Calu3 (cell line): ENCODE measurements at places on chromosomes 5 and 9.
A peak's percentile ranks its signal among the peaks of the same experiment; 100 is the strongest.

- DNase-seq: no peak
Observed at GRCh38 chr5:166086568-166086967, 2204.9 kb upstream of the WWC1 start.

GRCh38 chr5:111201705-111202104 is 22.5 kb upstream of the CAMK4 start:
- no peak for DNase-seq

DNA sequence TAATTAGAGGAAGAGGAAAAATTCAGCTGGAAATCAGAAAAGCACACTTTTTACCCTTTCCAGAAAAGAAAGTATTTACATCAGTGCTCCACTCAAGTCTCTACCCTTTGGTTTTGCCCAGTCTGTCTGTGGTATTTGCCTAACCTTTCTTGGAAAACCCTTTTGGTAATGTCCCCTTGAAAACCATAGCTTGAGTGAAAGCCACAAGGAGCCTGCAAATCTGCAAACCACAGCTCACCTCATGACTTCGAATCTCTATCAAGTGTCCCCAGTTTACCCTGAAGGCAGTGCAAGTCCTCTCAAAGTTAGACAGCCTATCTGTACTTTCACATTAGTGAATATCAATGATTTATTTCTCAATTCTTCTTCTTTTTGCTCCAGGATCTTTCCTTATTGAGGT is 162.1 kb upstream of the TSLP start:
- DNase-seq: no peak

DNA sequence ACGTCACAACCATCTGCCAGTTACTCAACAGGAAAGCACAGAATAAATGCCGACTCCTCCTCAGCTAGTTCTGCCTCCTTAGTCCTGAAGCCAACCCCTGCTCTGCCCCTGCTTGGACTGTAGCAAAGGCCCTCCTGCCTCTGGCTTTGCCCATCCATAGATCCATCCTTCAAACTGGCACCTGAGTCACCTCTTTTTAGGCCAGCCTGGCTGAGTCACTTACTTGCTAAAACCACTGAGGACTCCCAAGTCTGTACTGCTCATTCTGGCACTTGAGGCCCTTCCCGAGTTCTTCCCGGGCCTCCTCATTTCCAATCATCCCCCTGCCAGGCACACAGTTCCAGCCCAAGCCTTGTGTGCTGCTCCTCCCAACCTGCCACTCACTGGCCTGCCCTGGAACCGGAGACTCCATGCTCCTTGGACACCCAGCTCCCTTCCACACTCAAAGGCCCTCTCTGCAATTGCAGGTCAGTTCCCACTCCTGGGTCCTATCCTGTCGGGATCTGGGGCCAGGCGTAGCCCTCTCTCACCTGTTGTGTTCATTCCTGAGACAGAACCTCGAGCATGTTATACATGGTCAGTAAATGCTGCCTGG is 220.1 kb downstream of the DAB2IP start:
- DNase-seq: no peak

DNA sequence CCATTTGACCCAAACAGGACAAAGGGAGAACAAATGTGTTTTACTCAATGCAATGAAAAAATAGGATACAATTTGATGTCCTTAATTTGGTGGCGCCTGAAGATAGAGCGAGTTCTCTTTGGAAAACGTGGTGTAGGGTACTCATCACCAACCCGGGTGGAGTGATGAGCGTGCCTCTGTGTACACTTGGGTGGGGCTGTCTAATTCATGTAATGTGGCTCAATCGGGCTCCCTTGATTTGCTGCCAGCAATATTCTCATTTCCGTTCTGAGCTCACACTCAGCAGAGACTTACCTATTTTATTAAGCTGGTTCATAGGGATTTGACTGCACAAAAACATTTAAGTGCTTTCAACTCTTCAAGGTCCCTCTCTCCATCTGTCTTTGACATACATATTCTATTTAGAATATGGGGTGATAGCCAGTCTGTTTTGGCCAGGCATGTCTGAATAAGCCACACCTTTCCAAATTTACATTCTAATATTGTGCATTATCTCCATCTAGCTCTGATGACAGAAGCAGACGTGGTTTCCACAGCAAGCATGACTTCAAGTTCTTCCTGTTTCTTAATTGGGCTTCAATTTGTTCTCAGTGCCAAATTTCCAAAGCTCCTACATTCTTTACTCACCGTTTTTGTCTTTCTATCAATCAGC is 162.5 kb downstream of the IRX2 start:
- no peak for DNase-seq

- peak; percentile 35 for DNase-seq
Observed at GRCh38 chr5:82601077-82601476, 322.9 kb upstream of the RPS23 start.

- no peak for DNase-seq
Observed at GRCh38 chr5:151611127-151611775, 20.1 kb upstream of the FAT2 start.

GRCh38 chr5:179768326-179769085 is 25.3 kb upstream of the LTC4S start:
- no peak for DNase-seq

DNA sequence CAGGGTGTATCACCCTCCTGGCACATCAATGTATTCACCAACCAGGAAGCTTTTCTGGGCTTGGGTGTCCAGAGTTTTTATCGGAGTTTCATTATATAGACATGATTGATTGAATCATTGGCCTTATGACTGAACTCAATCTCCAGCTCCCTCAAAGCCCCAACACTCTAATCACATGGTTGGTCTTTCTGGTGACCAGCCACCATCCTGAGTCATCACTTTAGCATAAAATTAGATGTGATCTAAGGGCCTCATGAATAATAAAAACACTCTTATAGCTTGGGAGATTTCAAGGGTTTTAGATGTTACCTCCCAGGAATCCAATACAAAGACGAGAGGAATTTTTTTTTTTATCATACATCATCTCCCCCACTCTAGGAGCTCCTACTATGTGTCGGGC is 7.7 kb upstream of the PBX3 start:
- DNase-seq: no peak

GRCh38 chr5:176730815-176731475 is 79.4 kb upstream of the UNC5A start:
- no peak for DNase-seq

- DNase-seq: peak; percentile 50
Observed at GRCh38 chr5:150272531-150272930, 17.0 kb downstream of the CAMK2A start.

GRCh38 chr5:160641405-160641804 is 210.6 kb downstream of the ATP10B start:
- no peak for DNase-seq

- no peak for DNase-seq
Observed at GRCh38 chr5:153491038-153491744, 721 bp downstream of the GRIA1 start.

- no peak for DNase-seq
Observed at GRCh38 chr5:63025679-63026078, 447.1 kb downstream of the LRRC70 start.
